ENCODE measurements at places on chromosomes 12 and 14. TPM values are rescaled to one million over a fixed set of nuclear protein-coding genes. Genes with fewer than 3 reads are reported as not detected.

DNA sequence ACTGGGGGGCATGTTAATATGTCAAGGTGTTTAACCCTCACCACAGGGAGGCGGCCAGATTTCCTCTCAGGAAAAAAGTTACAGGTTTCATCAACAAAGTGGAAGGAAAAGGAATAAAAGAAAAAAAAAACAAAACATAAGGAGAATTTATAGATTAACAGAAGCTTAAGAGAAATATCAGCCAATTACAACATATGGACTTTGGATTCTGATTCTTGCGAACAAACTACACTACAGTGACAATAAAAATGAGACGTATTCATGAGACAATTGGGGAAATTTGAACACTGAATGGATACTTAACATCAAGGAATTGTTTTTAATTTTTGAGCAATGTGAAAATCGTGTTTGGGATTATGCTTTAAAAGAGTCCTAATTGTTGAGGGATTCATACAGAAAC is 60.4 kb downstream of the CALM1 start:
- no peaks in the 10 kb centered on the region for H3K27me3 ChIP-seq
- no peak for DNase-seq
- H3K4me1 ChIP-seq: peaks cover 20% of the 10 kb centered on the region
- H3K4me3 ChIP-seq: no peak overlapping the region

DNA sequence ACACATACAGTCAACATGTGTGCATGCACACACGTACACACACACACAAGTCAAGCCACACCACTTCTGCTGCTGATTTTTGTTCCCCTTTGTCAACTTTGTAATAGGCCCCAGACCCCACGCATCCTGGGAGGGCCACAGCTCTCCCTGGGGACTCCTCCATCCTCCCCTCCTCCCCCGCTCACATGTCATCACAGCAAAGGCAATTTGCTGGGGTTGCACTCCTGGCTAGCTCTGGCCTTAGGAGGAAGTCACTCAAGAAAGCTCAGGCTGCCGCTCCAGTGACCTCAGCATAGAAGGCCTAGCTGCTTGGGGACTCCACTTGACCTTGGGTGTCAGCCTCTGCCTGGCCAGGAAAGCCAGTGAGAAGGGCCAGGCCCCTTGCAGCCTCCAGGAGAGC is 27.2 kb downstream of the NGB start:
- no peak overlapping the region for H3K27ac ChIP-seq
- peak; percentile 21 for DNase-seq
- H3K27me3 ChIP-seq: no peaks in the 10 kb centered on the region
- H3K4me3 ChIP-seq: no peak overlapping the region
- no peaks in the 10 kb centered on the region for H3K4me1 ChIP-seq

DNA sequence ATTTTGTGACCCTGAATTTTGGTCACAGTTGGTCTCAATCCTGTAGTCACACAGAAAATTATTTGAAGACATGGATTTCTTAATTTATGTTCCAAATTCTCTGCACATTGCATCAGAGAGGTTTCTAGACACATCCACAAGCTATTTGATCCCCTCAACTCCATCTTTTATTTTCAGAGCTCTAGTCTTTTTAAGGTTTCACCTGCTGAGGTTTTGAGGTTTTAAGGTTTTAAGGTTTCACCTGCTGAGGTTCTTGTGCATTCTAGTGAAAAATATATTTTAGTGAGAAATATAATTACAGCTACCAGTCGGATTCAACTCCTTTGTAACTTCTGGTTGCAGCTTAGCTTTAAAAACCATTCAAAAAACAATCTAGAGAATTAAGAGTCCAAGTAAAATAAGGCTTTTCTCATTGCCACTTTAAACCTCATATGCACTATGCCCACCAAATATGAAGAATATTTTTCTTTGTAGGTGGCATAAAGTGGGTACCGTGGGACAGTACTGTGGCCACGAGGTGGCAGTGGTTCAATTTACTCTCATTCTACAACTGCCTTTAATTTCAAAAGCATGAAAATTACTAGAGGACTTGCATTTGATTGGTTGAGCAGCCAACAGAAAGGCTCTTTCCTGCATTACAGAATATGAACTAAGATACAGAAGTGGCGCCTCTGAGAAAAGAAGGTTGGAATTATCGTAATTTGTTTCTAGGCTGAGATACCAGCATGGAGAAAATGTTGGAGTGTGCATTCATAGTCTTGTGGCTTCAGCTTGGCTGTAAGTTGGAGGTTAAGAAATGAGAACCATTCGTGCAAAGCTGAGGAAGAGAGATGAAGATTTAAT is 366.5 kb upstream of the OR4E1 start:
- no peak for DNase-seq
- no peak overlapping the region for H3K27ac ChIP-seq
- H3K36me3 ChIP-seq: no peaks in the 10 kb centered on the region
- H3K4me1 ChIP-seq: no peaks in the 10 kb centered on the region
- no peak overlapping the region for H3K4me3 ChIP-seq

GRCh38 chr14:69326611-69327010 is 66.7 kb downstream of the GALNT16 start:
- H3K36me3 ChIP-seq: no peaks in the 10 kb centered on the region
- no peaks in the 10 kb centered on the region for H3K27me3 ChIP-seq
- H3K27ac ChIP-seq: no peak overlapping the region
- DNase-seq: no peak

DNA sequence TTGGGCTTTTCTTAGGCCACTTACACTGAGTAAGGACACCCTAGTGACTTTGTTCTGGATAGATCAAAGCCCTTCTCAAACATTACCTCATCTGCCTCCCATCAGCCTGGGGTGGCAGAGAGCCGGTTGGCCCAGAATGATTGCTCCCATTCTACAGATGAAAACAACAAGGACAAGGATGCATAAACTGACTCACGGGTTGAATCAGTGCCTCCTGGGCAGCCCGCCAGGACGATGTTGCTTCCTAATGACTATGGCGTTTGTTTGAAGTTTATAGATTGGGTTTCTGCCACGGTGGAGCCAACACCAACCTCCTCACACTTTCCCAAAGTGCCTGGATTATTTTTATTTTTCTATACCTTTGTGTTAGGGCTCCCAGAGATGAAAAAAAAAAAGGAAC is 3.6 kb upstream of the VRK1 start:
- H3K4me3 ChIP-seq: no peak overlapping the region
- no peaks in the 10 kb centered on the region for H3K36me3 ChIP-seq
- H3K4me1 ChIP-seq: peaks cover 10% of the 10 kb centered on the region
- DNase-seq: no peak
- H3K27me3 ChIP-seq: no peaks in the 10 kb centered on the region

DNA sequence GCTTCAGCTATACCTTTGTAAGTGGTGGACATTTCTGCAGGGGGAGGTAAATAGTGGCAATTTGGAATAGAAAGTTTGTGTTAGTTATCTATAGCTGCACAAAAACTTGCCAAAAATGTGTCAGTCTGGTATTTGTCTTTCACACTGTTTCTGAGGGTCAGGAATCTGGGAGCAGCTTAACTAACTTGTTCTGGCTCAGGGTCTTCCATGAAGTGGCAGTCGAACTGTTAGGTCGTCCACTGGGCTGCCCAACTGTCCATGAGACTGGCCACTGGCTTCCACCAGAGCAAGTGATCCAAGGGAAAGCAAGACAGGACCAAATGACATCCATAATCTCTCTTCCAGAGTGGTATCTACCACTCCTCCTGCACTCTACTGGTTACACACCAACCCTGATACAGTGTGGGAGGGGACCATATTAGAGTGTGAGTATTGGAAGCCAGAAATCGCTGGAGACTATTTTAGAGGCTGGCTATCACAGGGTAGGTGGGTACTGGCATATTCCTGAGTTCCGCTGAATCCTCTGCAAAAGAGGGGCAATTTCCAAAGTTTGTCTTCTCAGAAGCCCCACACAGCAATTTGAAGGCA is 60.9 kb downstream of the DYRK2 start:
- H3K4me3 ChIP-seq: no peak overlapping the region
- no peaks in the 10 kb centered on the region for H3K27me3 ChIP-seq
- no peaks in the 10 kb centered on the region for H3K36me3 ChIP-seq
- no peak overlapping the region for H3K27ac ChIP-seq
- no peak for DNase-seq

DNA sequence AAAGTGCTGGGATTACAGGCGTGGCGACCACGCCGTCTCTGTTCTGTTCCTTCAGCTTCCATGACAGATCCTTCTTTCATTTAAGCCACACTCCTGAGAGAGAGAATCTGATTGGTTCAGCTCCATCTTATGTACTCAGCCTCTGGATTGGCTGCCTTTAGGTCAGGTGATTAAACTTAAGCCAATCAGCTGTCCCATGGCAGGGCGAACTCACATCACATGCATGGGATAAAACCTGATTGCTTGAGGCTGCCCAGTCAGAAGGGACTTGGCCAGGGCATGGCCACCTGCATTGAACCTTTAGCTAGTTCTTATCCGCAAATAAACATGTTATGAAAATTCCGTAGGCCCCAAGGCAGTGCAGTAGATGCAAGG is 274.2 kb downstream of the SUDS3 start:
- H3K27me3 ChIP-seq: no peaks in the 10 kb centered on the region
- H3K4me3 ChIP-seq: no peak overlapping the region
- no peaks in the 10 kb centered on the region for H3K36me3 ChIP-seq
- H3K4me1 ChIP-seq: no peaks in the 10 kb centered on the region

The ZNF605 gene
- 4.5 TPM for total RNA-seq

The CIT gene
- 28.7 TPM for total RNA-seq

The MTRFR gene
- not detected for total RNA-seq

The HOXC11 gene
- not detected for total RNA-seq

The CLEC12A gene
- total RNA-seq: not detected

The KRT6A gene
- total RNA-seq: 83.3 TPM

Data from stomach (tissue), 19 donors.